ENCODE measurements at places on chromosomes 12 and 14. TPM values are rescaled to one million over a fixed set of nuclear protein-coding genes. Genes with fewer than 3 reads are reported as not detected.

The LRRC10 gene
- total RNA-seq = not detected

The ACOT4 gene
- total RNA-seq = 0.05 TPM

The PLA2G1B gene
- total RNA-seq = not detected

The SDR9C7 gene
- total RNA-seq = 0.16 TPM

The P3H3 gene
- total RNA-seq = 25.6 TPM

The ZNF219 gene
- total RNA-seq = 33.2 TPM

The NFATC4 gene
- 23.2 TPM for total RNA-seq

The FAIM2 gene
- 2.3 TPM for total RNA-seq

The NEK9 gene
- total RNA-seq = 51.7 TPM

The PPHLN1 gene
- 89.6 TPM for total RNA-seq

The C1QL4 gene
- total RNA-seq = 37.7 TPM

The KLRC1 gene
- total RNA-seq = not detected

The SPTLC2 gene
- 11.6 TPM for total RNA-seq

The CPNE6 gene
- total RNA-seq = not detected

The SPIC gene
- total RNA-seq = not detected
